IPS-NIHi11 (cell line): ENCODE measurements at places on chromosomes 1 and 21.

- no peak for DNase-seq
These were observed 13.7 kb upstream of the LBR start for GRCh38 chr1:225441314-225442122.

GRCh38 chr1:2433936-2434655, 21.7 kb upstream of the PEX10 start:
- no peak for DNase-seq

DNA sequence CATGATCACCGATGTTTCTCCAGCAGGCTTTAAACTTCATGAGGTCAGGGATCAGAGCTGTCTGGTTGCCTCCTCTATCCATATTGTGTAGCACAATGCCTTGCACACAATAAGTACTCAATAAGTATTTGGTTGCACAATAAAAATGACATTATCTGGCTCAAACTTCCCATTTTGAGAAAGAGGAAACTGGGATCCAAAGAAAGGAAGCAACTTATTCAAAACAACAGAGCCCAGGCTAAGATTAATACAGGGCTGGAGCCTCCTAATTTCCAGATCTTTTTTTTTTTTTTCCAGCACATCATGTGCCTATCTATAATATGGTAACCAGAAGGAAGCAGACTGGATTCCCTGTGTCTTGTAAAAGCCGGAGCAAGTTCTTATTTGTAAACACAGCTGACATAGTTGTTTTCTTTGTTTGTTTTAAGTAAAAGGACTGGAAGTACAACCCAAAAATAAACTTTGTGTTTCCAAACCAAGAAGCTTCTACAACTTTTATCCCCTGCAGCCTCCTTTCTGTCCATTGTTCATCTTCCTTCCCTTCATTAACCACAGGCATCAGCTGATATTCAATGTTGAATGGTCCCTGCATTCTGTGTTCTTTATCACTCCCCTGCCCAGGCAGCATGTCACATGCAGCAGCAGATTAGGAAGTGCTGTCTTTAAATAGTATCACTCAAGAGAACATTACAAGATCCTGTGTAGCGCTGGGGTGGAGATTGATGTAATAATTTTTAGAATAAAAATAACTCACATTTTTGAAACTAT, 71.2 kb upstream of the HOOK1 start:
- DNase-seq = no peak

GRCh38 chr1:170063109-170063826, 11.2 kb downstream of the KIFAP3 start:
- DNase-seq = no peak

GRCh38 chr1:43653893-43654292, 3.9 kb downstream of the KDM4A start:
- DNase-seq = no peak

DNA sequence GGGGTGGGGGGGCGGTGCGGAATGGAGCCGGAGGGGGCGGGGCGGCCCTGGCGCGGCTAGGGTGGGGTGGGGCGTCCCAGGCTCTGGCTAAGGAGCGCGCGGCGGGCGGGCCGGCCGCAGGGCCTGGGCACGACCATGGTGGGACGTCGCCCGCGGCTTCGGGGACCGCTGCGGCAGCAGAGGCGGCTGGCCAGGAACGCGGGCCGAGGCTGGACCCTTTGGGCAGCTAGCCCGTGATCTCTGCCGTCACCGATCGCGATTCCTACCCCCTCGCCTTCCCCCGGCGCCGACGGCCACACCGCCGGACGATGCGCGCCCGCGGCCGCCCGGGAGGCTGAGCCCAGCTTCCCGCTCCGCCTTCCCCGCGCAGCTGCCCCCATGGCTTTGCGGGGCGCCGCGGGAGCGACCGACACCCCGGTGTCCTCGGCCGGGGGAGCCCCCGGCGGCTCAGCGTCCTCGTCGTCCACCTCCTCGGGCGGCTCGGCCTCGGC, at the start of gene MAP3K21:
Gene MAP3K21, plus strand, starts transcription at position 74 of the 491 bp plus-strand sequence. Its CDS starts 305 bp downstream, at position 379.
- DNase-seq = no peak

- DNase-seq = no peak
These were observed 18.9 kb downstream of the CAPN2 start for GRCh38 chr1:223731133-223731770.
